ENCODE measurements at places on chromosomes 5 and 9.

DNA sequence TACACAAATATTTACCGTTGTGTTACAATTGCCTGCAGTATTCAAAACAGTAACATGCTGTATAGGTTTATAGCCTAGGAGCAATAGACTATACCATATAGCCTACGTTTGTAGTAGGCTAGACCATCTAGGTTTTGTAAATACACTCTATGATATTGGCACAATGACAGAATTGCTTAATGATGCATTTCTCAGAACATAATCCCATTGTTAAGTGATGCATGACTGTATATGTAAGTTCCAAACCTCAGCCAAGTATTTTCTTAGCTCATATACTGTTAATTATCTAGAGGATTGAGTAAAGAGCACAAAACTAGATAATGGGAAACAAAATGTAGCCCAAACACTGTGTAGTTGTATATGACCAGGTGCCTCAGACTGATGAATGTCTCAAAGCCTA, 220.1 kb downstream of the ANXA1 start:
- no peak for DNase-seq

- DNase-seq: no peak
Measured at GRCh38 chr5:145350513-145350912, 484.6 kb downstream of the PRELID2 start.

- DNase-seq: no peak
Measured at GRCh38 chr5:151024440-151025249, 4.3 kb downstream of the GPX3 start.

- no peak for DNase-seq
Measured at GRCh38 chr5:67003685-67003934, 193.0 kb downstream of the CD180 start.

GRCh38 chr9:74006935-74007334, 490.2 kb upstream of the RORB start:
- DNase-seq: no peak

DNA sequence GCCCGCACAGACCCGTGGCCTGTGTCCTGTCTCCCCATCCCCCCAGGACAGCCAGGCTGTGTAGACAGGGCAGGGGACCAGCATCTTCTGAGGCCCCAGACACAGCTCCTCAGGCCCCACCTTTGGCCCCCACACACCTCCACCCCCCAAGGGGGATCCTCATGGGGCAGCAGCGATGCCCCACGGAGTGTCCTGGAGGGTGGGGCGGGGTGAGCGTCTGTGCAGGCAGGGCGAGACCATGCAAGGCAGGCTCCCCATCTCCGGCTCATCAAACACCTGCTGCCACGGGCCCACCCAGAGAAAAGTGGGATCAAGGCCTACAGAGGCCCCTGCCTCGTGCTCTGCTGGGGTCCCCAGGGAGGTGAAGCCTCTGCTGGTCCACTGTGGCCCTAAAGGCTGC, 118.7 kb upstream of the FOXD4L5 start:
- no peak for DNase-seq

GRCh38 chr5:140075371-140075770, 32.3 kb upstream of the NRG2 start:
- DNase-seq: no peak

GRCh38 chr9:87140142-87140541, 192.8 kb upstream of the GAS1 start:
- no peak for DNase-seq

DNA sequence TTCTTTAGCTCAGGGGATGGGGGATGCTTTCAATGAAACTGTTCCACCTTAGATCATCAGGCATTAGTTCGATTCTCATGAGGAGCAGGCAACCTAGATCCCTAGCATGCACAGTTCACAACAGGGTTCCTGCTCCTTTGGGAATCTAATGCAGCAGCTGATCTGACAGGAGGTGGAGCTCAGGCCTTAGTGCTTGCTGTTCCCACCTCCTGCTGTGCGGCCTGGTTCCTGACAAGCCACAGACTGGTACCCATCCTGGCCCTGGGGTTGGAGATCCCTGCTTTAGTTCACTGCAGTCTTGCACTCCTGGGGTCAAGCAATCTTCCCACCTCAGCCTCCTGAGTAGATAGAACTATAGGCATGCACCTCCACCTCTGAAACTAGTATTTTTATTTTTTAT, 1369.8 kb upstream of the NUDT12 start:
- DNase-seq: no peak

GRCh38 chr9:134442486-134443173, 116.4 kb downstream of the RXRA start:
- no peak for DNase-seq

DNA sequence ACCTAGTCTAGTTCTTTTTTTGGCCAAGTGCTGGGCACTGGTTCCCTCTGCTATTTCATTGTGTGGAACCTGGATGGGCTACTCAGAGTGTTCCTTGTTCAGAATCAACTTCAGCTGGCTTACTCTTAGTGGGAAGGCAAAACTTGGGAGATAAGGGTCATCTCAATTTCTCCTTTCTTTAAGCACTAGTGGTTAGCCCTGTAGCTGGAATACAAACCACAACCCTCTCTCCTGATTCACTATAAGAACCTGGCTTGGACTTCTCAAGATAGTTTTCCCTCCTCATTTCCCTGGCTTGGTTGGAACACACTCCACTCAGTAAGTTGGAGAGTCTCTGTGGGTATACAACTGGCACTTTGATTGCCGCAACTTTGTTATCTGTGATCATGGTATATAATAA, 35.1 kb downstream of the GRIA1 start:
- DNase-seq: no peak

DNA sequence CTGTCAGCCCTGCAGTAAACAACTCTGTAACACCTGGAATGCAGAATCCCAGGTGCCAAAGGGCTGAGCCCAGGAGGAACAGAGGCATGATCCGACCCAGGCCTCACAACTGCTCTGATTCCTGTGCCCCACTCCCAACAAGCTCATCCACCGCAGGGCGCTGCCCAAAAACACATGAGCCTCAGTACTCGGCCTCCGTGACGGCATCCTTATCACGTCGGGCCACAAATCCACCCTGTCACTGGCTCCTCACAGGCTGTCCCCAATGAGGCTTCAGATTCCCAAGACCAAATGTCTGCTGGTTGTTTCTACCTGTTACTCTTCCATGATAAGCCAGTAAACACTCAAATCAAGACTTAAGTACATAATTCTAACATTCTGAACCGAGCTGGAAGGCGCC, 15.2 kb downstream of the QSOX2 start:
- no peak for DNase-seq

- DNase-seq: no peak
Measured at GRCh38 chr9:69940674-69941073, 103.0 kb upstream of the MAMDC2 start.

DNA sequence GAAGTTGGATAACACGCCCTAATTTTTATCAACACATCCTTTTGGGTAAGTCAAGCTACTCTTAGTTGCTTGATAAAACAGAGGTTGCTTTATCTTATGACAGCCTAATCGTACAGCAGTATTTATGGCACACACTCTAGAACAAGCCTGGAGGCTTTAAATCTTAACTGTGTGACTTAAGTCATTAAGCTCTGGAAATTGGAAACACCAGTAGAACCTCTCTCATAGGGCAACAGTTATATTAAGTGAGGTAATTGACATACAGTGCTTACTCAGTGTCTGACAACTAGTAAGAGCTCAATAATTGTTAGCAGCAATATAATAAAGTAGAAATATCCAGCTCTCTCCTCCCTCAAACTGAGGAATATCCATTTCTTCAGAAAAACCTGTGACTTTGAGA, 808.9 kb upstream of the WWC1 start:
- no peak for DNase-seq

GRCh38 chr5:136020001-136020382, 8.8 kb upstream of the TGFBI start:
- no peak for DNase-seq

DNA sequence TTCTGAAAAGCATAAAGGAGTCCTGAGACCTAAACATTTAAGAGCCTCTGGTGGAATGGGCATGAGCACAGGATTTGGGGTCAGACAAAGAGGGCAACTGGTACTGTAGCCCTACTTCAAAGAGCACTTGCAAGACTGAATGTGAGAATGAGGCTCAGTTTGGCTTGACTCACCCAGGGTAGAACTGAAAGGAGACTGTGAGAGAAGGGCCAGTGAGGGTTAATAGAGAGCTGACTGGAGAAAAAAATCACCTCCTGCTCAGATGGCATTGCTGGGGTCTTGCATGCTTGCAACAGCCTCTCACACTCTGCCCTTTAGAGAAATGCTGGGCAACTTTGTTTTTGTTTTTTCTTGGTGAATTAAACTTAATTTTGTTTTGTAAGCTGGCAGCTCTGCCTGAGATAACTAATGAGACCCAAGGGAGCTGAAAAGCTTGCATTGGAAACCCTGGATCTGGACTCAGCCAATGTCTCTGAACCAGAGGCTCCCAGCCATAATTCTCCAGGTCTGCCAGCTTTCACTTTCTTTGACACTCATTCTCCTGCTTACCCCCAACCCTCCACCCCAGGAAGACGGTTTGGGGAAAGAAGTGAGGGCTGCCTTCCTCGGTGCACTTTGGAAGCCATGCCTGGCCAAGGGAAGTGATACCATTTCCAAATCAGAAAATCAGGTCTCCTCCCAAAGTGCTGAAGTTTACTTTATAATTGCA, 161.1 kb upstream of the PANK3 start:
- DNase-seq: no peak

DNA sequence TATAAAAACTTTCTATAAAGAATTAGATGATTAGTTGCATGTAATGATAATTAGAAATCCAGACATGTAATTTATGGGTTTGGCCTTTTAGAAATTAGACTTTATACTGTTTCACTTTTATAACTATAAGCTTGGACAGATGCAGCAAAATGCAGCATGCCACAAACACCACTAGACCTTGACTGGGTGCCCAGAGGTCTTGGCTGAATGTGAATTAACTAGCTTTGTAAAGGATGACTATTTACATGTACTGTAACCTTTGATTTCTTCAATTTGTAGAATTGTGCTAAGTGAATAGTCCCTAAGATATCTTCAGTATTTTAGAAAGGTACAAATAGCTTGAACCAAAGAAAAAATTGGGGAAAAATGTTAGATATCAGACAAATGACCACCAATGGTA, 2168.1 kb downstream of the MAT2B start:
- DNase-seq: no peak

DNA sequence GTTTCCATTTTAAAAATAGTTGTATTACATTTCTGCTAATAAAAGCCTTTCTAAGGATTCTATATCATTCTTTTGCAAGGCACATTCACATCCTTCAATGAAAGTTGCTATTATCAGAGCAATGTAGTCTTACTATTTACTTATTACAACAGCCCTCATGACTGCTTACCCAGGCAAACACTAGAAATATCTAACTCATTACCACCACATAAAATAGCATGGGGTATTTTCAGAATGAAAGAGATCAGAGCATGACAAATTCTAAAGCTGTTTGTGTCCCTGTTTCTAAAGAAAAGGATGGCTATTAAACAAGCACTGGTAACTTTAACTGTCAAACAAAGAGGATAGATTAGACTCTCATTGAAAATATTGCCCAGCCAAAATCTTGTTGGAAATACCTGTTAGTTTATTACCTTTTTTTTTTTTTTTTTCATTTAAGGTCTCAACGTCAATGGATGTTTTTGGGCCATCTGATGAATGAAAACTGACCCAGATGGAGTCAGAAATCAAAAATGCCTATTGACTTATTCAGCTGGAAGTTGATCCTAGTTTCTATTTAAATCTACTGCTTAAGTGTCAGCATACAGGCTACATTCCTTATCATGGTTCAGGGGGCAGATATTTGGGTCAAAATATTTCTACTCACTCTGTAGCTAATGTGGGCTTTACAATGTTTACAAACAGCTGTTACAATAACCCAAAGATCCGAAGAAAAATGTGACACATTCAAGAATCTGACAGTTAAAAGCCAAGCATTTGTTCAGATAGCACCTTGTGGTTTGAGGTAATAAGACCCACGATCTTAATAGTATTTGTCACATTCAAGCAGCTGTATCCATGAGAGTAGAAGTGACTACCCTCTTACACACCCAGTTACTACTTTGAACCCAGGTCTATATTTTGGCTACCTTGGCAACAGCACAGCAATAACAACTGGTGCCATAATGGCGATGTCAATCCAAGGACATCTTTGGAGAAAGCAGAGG, 554.8 kb upstream of the MEF2C start:
- DNase-seq: no peak

- DNase-seq: no peak
Measured at GRCh38 chr5:143072734-143073133, 302.6 kb downstream of the ARHGAP26 start.

DNA sequence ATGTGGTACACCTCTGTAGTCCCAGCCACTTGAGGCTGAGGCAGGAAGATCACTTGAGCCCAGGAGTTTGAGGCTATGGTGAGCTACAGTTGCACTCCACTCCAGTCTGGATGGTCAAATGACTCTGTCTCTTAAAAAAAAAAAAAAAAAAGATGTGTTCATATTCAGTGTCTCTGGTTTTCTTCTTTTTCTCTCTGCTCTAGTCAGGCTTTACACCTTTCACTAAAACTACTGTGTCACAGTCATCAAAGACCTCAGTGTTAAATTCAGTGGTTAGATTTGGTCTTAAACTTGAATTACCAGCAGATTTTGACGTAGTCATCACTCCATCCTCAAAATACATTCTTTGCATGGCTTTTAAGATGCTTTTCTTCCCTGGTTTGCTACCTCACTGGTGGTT, 28.8 kb downstream of the NAA35 start:
- DNase-seq: no peak

DNA sequence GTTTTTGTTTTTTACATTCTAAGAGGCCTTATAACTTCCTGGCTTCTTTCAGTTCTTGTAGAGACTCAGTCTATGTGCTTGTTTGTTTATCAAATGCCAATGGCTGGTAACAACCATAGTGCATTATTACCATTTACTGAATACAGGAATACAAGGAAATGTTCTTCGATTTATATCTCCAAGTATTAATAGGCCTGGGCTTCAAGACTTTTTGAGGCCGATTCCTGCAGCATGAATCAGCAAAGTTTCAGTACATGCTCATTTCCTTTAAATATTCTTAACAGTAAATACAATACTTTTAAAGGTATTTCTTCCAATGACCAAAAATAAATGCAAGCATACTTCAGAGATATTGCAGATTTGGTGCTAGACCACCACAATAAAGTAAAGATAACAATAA, 535.3 kb downstream of the EFNA5 start:
- DNase-seq: no peak

- no peak for DNase-seq
Measured at GRCh38 chr5:103060424-103060954, 59.4 kb downstream of the GIN1 start.

- no peak for DNase-seq
Measured at GRCh38 chr9:4594545-4594944, 67.5 kb upstream of the PLPP6 start.

- DNase-seq: no peak
Measured at GRCh38 chr5:79811081-79811480, 121.4 kb downstream of the CMYA5 start.

- no peak for DNase-seq
Measured at GRCh38 chr9:135692410-135692809, 6.9 kb downstream of the SOHLH1 start.

- no peak for DNase-seq
Measured at GRCh38 chr9:20226345-20226744, 396.0 kb downstream of the MLLT3 start.

GRCh38 chr9:118401546-118401945, 697.3 kb downstream of the TLR4 start:
- DNase-seq: no peak

- no peak for DNase-seq
Measured at GRCh38 chr9:31112491-31112890, 1272.0 kb upstream of the ACO1 start.

All from stimulated activated CD8-positive, alpha-beta memory T cell treated with anti-CD3 and anti-CD28 coated beads, Interleukin-15, amount 100 ng/mL, for 48 hours (primary cell).